Subcutaneous preadipocyte (primary cell): ENCODE measurements at places on chromosomes 7 and 10. TPM values are rescaled to one million over a fixed set of nuclear protein-coding genes. Genes with fewer than 3 reads are reported as not detected.

Gene C7orf33
- total RNA-seq = not detected in 2 replicates

Gene OPN1SW
- total RNA-seq = not detected in 2 replicates

Gene SPDYE2B
- total RNA-seq = not detected in 2 replicates

Gene CAV1
- 1,206 and 1,266 TPM in 2 replicates for total RNA-seq

Gene CYP2E1
- total RNA-seq = under 0.01 and 0.39 TPM in 2 replicates

Gene ZNF746
- total RNA-seq = 18.4 and 24.4 TPM in 2 replicates

Gene TRIM50
- total RNA-seq = not detected in 2 replicates

Gene TMEM270
- total RNA-seq = not detected in 2 replicates
